ENCODE measurements at places on chromosomes 2 and 18.

DNA sequence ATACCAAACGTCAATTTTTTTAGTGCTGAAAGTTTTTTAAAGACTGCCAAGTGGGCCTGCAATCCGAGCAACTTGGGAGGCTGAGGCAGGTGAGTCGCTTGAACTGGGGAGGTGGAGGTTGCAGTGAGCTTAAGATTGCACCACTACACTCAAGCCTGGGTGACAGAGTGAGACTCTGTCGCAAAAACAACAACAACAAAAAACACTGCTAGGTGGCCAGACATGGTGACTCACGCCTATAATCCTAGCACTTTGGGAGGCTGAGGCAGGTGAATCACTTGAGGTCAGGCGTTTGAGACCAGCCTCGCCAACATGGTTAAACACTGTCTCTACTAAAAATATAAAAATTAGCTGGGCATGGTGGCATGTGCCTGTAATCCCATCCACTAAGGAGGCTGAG, 202.8 kb upstream of the COPS8 start:
- DNase-seq, result no peak

DNA sequence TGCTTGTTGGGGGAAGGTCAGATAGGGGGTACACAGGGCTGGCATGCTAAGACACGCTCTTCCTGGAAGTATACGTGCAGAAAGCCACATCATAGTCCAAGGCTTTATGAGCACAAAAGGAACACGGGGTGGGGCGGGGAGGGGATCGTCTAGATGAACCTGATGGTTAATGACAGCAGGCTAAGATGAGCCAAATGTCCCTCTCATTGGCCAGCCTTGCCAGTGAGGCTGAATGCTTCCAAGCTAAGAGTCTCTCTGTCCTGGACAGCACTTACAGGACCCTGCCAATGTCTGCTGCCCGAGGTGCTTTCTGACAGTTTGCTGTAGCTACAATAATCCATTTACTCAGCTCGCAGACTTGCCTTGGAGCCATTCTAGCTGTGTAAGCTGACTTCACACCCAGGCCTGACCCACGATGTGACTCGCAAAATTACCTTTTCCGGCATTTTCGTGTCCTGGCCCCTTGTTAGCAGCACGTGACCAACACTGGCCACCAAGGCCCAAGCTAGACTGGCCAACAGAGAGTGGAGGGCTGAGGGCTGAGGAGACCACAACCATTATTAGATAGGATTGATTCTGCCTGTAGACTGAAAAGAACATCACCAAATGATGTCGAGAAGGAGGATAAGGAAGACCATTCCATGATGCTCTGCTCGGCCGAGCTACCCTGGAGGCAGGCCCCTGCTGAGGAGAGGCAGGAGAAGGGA, 84.2 kb downstream of the MALT1 start:
- DNase-seq, result no peak

GRCh38 chr2:64608867-64609226, 44.9 kb downstream of the SERTAD2 start:
- no peak for DNase-seq

DNA sequence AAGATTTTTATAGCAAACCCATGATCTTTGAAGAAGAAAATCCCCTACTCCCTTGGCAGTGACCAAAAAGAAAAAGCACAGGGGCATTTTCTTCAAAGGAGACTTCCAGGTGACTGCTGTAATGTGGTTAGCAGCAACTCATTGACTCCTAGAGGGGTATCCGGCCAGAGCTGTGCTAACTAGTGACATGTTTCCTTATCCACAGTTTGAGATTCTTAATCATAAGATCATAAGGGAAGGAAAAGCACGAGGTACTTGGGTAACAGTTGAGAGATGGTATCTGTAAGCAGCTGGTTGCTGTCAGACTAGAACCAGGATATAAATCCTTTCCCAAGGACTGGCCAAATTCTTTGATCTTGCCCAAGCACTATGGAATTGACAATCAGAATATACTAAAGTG, 124.7 kb downstream of the MREG start:
- DNase-seq, result no peak

DNA sequence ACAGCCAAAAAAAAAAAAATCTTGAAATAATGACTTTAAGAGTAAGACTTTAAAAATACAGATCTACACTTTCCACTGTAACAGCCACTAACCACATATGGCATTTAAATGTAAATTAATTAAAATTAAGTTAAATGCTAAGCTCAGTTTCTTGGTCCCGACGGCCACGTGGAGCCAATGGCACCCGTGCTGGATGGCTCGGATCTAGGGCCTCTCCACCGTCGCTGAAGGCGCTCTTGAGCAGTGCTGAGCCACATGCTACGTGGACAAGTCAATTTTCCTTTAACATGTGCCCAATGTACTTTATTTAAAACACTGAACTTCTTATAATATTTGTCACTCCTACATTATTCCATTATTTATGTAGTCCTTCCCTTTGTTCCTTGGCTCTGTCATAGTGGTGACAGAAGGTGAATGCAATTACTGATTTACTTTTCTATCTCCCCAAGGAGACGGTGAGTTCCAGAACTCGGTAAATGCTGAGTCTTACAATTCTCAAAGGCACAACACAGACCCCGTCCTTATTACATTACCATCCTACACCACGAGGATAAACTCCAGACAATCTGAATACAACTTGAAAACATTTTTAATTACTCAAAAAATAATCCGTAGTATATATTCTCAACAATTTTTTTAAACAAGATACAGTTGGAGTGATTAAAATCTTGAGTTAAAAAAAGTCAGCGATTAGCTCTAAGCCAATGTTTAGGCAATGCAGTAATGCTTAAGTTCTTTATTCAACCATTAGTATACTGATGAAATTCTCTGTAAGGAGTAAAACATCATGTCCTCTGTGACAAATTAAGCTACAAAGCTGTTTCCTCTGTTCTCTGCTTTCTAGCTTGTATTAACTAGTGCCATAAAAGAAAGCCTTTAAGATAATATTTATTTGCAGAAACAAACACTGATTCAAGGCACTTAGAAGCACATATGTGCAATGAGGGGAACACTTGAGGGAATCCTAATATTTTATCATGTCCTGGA, 95.1 kb downstream of the AFF3 start:
- no peak for DNase-seq

GRCh38 chr2:152813351-152813750, 94.9 kb downstream of the ARL6IP6 start:
- no peak for DNase-seq

- no peak for DNase-seq
These were observed 46.2 kb upstream of the NABP1 start for GRCh38 chr2:191631754-191632153.
